Activated CD4-positive, alpha-beta T cell treated with anti-CD3 and anti-CD28 coated beads, Interleukin-2, amount 10 ng/mL, durations not matched to agents 24 days and 14 days (primary cell): ENCODE measurements at places on chromosomes 3 and 15.
A peak's percentile ranks its signal among the peaks of the same experiment; 100 is the strongest.

DNA sequence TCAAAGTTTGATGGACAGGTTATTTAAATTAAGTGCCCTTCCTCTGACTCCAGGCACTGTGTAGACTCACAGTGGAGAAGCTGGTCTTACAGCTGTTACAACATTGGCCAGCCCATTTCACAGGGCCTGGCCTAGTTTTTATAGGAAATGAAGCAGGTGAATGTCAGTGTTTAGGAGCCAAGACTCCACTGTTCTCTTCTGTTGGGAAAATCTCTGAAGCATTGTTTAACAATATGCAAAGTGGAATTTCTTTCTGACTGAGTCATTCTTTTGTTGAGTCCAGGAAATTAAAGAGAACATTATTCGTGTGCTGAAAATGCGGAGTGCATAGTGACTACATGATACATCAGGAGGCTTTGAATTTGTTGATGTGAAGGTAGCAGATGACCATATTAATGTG lies 64.7 kb downstream of the ARRDC4 start:
- no peak for DNase-seq

- peak; percentile 88 for DNase-seq
Measured at GRCh38 chr3:27357665-27358258, 11.4 kb downstream of the NEK10 start.

DNA sequence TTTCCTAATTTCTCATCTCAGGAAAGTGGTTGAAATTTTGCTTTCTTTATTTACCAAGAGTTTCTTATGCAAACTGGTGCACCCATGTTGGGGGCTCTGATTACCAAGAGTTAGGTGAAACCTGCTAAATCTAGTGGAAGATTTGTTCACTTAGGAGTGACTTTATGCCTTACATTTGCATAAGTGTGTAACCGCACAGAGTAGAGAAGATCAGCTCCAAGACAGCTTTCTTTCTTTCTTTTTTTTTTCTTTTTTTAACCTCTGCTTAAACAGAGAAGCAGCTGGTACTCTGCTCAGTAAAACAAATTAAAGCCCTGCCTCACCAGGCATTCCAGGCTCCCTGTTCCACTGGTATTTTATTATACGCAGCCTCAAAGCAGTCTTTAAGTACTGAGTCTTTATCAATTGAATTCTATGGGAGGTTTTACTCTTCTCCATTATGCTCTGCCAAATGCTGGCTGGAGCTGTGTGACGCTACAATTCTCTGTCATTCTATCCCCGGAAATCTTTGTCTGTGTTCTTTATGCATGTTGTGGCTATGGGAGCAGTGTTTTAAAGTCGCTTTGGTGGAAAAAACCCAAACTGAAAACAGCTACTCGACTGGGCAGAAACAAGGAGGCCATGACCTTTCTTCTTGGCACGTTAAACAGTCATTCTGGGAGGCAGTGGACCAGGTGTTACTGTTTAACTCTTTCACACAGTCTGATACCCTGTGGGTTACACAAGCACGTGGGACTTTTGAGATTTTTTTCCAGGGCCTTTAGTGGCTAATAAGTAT lies 55.2 kb upstream of the GBE1 start:
- DNase-seq = no peak

DNA sequence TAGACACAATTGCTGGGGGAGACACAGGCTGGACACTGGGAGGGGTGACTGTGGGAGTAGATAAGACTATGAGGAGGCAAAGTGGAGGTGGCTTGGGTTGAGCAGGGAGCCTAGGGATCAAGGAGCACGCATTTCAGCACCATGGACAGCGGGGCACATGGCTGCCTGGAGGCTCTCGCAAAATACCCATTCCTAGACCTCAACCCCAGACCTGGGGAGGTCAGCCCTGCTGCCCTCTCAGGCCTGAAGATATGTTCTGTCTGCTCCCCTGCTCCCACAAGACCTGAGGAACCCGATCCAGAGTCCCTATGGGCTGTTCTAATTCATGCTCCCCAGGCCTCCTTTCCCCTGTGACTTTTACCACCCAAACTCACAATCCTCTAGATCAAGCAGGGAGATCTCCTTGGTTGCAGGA lies 16.0 kb upstream of the CPEB1 start:
- DNase-seq = peak; percentile 88

- no peak for DNase-seq
Measured at GRCh38 chr3:183098536-183099025, 715 bp downstream of the MCCC1 start.

- no peak for DNase-seq
Measured at GRCh38 chr3:3665961-3666640, 133.1 kb upstream of the LRRN1 start.

DNA sequence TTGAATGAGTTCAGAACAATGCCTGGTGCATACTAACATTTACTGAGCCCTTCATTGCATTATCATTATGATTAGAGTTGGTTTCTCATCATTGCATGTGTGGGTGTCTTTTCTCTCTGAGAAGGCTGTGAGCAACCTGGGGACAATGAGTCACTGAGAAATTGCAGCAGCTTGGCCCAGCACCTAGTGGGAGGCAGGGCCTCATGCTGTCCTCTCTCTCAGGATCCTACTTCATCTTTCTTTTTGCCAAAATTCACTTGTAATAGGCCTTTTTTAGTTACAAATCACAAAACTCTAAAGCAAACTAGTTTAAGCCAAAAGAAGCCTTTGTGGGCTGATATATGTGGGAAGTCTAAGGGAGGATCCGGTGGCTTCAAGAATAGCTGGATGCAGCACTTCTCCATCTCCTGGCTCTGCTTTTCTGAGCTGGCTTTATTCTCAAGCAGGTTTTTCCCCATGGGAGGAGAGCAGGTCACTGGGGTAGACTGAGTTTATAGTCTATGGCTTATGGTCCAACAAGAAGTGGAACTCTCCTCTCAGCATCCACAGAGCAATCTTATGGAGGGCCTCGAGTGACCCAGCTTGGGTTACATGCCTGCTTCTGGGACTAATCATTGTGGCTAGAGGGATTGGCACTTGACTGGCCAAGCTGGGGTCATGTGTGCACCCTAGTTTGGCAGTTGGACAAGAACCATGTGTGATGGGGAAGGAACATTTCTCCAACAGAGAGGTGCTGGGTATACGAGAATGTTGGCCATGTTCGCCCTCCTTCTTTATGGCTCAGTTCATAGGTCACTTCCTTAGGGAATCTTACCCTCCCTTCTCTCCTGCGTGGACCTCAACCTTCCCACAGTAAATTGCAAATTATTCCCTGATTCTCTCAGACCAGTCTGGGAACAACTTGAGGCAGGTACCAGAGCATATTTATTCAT lies 8.7 kb upstream of the CAMK1 start:
- DNase-seq = peak; percentile 70

GRCh38 chr15:61216519-61216918 lies 12.6 kb downstream of the RORA start:
- DNase-seq = no peak

DNA sequence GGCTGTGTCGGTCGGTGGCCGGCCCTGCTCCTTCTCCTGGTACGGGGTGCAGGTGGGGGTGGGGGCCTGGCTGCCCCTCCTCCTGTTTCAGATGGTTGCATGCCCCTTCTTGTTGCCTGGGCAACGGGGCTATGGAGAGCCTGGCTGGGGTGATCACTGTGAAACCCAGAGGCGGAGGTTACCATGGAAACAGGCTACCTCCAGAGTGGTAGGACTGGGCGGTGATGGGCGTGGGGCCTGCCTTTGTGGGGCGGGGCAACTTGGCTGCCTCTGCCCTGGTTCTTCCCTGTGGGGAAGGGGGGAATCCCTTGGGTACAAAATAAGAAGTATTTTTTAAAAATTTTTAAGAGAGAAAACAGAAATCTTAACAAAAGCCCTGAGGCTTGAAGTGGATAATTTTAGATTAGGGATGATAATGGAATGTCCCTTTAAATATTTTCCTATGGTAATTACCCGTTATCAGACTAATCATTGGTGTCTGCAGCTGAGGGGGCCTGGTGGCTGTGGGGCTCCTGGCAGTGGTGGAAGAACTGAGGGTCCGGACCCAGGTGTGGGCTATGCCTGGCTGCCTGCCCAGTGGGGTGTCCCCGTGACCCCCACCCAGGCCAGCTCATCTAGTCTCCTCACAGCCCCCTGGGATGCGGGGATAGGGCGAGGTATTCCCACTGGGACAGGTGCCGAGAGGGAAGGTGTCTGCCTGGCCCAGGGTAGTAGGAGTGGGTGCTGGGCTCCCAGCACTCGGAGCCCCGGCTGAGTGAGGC lies 32.5 kb downstream of the PLXNA1 start:
- no peak for DNase-seq

- DNase-seq = no peak
Measured at GRCh38 chr15:89982315-89983055, 18.6 kb upstream of the ZNF710 start.

GRCh38 chr15:62417439-62417838 lies 252.4 kb upstream of the C2CD4B start:
- DNase-seq = no peak

GRCh38 chr3:25619382-25619781 lies 45.3 kb downstream of the TOP2B start:
- no peak for DNase-seq

- no peak for DNase-seq
Measured at GRCh38 chr3:37668431-37668817, 193.3 kb upstream of the CTDSPL start.

- DNase-seq = no peak
Measured at GRCh38 chr3:143271136-143271535, 151.6 kb downstream of the CHST2 start.

DNA sequence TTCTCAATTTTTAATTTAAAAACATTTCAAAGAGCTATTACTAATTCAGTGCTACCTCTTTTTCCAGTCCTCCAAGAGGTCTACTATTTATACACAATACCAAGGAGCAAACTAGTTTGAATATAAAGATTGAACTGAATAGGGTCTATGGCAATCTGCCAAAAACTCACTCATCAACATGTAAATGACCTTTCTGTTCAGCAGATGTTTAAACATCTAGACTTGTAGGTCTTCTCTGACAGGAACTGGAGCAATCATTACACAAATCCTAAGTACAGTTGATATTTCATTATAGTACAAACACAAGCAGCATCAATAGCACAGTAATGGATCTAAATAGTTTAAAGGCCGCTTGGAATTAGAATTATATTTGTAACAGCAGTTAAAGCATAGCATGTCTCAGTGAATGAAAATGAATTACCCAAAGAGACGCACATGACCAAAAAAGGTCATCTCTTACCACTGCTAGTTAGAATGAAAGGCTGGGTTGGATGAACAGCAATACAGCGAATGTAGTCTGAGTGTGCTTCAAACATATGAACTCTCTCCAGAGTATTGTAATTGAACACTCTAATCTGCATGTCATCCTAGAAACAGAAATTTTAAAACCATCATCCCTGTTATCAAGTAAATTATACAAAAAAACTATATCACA lies 10.7 kb downstream of the COPB2 start:
- DNase-seq = no peak

DNA sequence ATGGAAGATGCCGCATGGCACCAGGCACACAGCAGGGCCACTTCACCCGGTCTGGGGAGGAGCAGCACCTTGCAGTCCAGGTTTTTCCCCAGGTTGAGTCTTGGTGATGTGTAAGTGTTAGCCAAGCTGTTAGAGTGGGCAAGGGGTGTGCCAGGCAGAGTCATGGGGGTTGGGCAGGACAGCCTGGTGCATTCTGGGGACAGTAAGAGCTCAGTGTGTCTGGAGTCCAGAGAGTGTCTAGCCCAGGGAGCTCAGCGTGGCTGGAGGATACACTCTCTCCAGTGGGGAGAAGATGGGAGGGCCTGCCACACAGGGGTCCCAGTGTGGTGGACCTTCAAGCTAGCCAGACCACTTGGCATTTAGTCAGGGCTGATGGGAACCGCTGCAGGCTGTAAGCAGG lies 87.4 kb downstream of the AAGAB start:
- no peak for DNase-seq

- peak; percentile 85 for DNase-seq
Measured at GRCh38 chr15:48966595-48967301, 3.0 kb upstream of the SHC4 start.

- DNase-seq = no peak
Measured at GRCh38 chr15:97259943-97260342, 700.6 kb upstream of the ARRDC4 start.
